ENCODE measurements at places on chromosomes 4 and X. TPM values are rescaled to one million over a fixed set of nuclear protein-coding genes. Genes with fewer than 3 reads are reported as not detected.

Gene MAGT1
- 30.7 TPM for total RNA-seq

Gene SOWAHB
- total RNA-seq: not detected

DNA sequence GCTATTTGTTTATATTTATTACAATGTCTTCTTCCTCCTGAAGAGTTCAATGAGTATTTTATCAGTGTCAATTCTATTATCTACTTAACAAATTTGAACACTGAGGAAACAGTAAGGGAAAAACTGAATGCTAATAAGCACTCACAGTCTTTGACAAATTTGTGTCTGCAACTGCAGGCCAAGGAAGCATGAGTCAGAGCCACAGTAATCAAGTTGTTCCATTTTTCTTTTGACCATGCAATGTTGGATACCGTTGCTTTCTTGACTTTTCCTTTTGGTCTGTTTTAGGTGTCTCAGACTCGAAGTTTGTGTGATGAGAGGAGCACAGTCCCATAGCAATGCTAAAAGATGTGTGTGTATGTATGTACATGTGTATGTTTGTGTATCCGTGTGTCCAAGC is 359.6 kb downstream of the IL1RAPL1 start:
- DNase-seq: no peak

Gene TMEM144
- total RNA-seq: 1.0 TPM

- no peak for DNase-seq
These were observed 191.2 kb downstream of the IDS start for GRCh38 chrX:149313871-149314371.

DNA sequence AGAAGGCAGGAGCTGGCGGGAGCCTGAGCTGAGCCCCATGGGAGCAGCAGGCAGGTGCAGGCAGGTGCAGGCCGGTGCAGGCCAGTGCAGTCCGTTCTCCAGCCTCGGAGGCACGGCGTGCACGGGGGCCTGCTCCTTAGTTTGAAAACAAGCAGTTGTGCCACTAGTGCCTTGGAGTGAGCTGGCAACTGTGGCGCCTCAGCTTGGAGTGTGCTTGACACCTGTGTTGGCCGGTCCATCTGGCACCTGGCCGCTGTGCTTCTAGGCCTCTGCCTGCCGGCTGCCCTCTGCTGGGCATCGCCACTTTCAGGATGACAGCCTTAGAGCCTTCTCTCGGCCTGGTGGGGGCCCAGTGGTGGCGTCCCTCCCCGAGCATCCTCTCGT is 47.9 kb downstream of the RGS12 start:
- peak; percentile 69 for DNase-seq

Gene C4orf46
- 1.7 TPM for total RNA-seq
